HL-60 (cell line): ENCODE measurements at places on chromosomes 12 and 14.

GRCh38 chr12:83092606-83093005, 405.9 kb downstream of the TMTC2 start:
- no peak for DNase-seq

GRCh38 chr14:99221445-99221844, 50.6 kb downstream of the BCL11B start:
- DNase-seq = no peak

DNA sequence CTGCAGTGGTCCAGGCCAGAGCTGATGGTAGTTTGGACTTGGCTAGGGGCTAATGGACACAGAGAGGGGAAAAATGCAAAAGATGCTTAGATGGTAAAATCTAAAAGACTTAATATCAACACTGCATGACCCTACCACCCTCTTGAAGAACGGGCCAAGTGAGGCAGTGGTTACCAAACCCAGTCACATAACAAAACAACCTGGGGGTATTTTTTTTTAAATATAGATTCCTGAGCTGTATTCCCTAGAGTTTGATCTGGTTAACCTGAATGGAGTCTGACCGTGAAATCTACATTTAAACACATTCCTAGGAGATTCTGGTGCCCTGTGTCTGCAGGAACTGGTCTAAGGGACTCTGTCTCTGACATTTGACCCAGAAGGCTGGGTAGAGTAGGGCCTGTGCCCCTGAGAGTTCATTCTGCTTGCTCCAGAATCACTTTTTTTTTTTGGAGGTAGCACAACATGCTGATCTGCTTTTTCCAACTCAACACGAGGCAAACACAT, 15.7 kb downstream of the ABHD4 start:
- no peak for DNase-seq

GRCh38 chr12:132618683-132619043, at the start of gene P2RX2:
Gene P2RX2 (plus strand): TSS chr12:132618776. CDS start chr12:132618817, 41 bp downstream.
- DNase-seq = no peak

GRCh38 chr12:25054076-25054782, 105.3 kb upstream of the BCAT1 start:
- DNase-seq = no peak
